NCI-H2171 (cell line): ENCODE measurements at places on chromosomes 6 and 20.

DNA sequence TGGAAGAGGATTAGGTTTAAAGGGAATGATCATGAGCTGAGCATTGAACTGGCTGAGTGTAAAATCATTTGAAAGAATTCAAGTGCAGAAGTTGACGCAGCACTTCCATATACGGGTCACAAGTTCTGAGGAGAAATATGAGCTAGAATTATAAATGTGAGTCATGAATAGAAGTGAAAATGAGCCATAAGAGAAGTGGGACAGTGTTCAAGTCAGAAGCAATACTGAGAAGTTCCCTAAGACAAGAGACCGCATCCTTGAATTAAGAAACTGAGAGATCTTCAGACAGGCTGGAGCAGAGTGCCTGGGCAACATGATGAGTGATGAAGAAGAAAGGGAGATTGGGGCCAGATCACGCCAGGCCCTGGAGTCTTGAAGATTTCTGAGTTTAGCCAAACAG is 209.7 kb downstream of the TBX18 start:
- no peak for DNase-seq

- DNase-seq: no peak
Observed at GRCh38 chr6:40177598-40177997, 243.3 kb upstream of the MOCS1 start.

GRCh38 chr6:4615891-4616290 is 160.3 kb upstream of the CDYL start:
- no peak for DNase-seq

DNA sequence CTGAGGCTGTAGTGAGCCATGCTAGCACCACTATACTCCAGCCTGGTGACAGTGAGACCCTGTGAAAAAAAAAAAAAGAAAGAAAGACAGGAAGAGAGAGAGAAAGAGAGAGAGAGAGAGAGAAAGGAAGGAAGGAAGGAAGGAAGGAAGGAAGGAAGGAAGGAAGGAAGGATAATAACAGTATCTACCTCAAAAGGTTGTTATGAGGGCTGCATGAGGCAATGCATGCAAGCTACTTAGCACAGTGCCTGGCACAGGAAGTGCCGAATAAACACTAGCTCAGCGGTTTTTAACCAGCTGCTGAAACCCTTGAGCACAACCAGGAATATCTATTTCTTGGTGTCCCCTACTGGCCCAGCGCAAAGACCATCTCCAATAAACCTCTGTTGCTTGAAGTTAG is 62.3 kb upstream of the TBC1D7 start:
- DNase-seq: no peak

GRCh38 chr6:14719270-14719669 is 526.6 kb upstream of the JARID2 start:
- no peak for DNase-seq

DNA sequence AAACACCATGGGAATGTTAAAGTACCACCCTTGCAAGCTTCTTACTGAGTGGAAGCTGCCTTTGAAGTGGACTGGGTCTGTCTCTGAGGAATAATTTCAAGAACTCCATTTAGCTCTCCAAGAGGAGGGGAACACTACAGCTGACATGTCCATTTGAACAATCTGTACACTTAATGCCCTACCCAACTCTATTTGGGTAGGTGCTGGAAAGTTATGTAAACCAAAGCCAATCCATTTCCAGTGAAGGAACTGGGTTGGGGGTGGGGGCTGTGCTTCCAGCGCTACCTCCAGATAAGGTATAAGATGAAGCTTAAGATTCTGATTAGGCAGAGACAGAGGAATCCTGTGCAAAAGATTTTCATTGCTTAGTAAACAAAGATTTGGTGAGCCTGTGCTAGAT is 122.0 kb downstream of the TCP11 start:
- DNase-seq: no peak

DNA sequence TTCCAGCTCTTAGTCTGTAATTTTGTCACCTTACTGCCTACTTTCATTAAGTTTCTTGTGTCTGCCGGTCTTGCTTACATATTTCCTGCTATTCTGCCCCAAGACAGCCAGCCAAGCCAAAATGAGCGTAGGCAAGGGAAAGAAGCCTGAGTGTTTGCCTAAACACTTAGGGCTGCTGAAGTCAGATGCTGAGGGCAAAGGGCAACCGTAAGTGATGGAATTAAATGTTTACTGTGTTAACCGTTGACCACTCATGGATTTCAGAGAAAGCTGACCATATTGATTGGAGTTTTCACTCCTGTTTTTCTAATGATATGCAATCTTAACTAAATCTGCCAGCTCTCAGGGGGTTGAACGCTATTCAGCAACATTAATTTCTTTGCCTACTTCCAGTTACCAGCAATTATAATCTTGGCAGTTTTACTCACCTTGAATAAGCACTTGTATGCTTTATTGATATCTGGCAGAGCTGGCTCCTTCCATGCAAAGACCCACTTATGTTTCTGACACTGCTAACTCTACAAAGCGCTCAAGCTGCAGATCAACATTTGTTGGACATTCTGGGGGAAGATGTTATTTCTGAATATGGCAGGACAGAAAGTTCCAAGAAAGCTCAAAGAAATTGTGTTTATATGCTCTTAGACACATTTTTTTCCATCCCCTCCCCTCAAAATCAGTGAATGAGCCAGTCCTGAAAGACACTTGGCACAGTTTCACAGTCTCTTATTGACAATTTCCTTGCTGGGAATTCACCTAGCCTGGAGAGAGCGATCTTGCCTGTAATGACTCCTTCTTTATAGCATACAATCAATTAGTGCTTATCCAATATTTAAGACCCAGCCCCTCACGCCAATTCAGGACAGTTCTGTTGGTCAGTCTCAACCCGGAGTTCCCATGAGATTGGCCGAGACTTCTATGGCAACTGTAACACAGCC is 183.8 kb downstream of the PLCB1 start:
- no peak for DNase-seq

GRCh38 chr20:44683263-44684046 is 31.7 kb upstream of the CCN5 start:
- DNase-seq: peak; percentile 67

GRCh38 chr20:11712639-11713160 is 205.0 kb upstream of the BTBD3 start:
- DNase-seq: no peak

DNA sequence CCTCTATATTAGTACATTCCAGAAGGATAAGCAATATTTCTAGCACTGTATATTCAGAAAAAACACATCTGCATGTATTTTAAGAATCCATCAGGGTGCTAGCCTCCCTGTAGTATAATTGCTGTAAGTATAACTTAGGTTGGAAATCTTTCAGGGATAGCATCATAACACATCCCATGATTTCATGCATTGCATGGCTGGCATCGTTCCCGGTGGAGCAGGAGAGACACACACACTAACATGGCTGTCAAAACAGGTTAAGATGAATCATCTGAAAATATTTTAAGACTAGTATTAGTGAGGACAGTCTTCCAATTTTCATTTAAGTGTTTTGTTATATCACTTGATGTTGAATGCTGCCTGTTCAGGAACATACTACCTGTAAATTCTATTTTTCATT is 32.1 kb upstream of the CENPW start:
- DNase-seq: peak; percentile 9

DNA sequence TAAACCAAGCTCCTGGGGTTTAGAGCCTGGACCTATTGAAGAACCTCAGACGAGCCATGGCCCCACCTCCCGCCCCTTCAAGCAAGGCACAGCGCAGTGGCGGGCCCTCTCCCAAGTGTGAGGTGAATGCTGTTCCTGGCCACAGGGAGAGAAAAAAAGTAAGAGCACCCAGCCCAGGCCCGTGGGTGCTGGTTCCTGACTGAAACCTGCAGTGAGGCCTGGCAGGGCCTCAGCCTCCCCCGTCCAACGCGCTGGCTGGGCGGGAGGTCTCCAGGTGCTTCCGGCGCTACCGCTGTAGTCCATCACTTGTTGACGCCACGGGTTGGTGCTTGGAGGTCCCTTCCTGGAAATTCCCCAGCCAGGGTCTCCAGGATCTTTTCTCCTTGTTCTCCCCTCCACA is 5.5 kb upstream of the FAM83C start:
- no peak for DNase-seq
